ENCODE measurements at places on chromosomes 1 and 21.

DNA sequence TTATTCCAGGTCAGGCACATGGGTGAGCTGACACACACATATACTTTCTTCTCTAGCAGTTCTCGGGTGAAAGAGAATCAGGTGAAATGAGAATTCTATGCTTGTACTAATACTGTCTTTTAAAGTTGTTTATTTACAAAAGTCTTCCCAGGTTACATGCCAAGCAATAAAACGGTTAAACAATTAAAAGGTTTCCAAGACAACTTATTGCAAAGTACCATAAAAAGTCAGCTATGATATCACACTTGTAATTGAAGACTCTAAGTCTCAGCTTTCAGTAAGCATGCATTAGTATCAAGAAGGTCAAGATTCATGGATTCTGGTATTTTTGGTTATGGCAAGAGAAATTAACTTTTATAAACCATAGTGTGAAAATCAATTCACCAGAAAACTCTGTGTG lies 171.4 kb downstream of the PDE4B start:
- DNase-seq = no peak

DNA sequence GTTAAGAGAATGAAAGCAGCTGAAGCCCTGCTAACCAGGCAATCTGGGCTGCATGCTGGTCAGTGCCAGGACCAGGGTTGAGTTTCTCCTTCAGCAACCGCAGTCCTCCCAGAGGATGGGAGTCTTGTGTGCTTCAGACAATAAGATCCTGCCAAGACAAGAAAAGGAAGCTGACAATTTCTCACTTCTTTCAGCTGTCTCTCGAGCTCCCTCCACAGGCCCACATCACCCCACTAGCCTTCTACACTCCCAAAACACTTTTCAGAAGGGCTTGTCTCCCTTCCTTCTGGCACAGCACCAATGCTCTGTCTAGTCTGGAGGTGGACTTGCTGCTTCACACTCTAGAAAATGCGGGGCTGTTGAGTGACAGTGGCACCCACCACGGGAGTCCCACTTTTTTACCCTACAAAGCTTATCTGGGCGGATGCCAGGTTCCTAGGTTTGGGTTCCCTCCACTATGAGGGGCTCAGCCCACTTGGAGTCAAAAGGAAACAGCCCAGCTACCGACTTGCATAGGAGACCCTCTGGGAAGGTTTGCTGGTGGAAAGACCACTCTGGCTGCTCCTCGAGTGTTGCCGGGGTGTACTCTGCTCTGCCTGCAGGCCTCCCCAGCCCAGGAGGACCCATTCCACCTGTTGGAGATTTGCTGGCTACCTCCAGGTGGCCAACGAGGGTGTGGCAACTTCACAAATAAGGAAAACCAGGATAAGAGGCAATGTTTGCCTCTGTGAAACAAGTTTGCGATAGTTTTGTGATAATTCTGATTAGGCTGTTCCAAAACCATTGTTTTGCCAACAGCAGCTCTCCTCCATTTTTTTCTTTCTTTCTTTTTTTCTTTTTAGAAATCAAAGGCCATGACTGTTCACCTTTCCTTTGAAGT lies 68.9 kb downstream of the TENT5C start:
- DNase-seq = peak; percentile 34

- no peak for DNase-seq
Observed at GRCh38 chr1:82844911-82845827, 1044.4 kb downstream of the ADGRL2 start.

GRCh38 chr21:46000182-46000730 lies 18.7 kb downstream of the COL6A1 start:
- no peak for DNase-seq

GRCh38 chr1:206516728-206516990 lies 9.3 kb downstream of the RASSF5 start:
- no peak for DNase-seq

DNA sequence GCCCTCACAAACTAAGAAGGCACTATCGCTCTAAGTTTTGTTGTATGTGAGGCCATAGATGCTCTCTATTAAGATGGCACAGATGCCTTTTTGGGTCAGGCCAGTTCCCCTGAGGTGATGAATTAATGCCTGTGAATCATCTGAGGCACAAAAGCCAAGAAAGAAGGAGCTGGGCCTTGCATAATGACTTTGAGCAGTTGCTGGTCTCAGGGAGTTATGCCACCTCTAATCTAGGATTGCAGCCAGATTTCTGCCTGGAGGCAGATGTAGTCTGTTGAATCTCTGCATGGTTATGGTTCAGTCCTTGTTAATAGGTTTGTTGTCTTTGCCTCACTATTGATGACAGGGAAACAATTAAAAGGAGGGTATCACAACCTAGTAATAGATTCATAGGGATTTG lies 168.1 kb upstream of the CHRM3 start:
- no peak for DNase-seq

GRCh38 chr1:49229555-49229954 lies 452.9 kb upstream of the BEND5 start:
- no peak for DNase-seq

- DNase-seq = no peak
Observed at GRCh38 chr1:47830641-47831333, 166.4 kb downstream of the TRABD2B start.

DNA sequence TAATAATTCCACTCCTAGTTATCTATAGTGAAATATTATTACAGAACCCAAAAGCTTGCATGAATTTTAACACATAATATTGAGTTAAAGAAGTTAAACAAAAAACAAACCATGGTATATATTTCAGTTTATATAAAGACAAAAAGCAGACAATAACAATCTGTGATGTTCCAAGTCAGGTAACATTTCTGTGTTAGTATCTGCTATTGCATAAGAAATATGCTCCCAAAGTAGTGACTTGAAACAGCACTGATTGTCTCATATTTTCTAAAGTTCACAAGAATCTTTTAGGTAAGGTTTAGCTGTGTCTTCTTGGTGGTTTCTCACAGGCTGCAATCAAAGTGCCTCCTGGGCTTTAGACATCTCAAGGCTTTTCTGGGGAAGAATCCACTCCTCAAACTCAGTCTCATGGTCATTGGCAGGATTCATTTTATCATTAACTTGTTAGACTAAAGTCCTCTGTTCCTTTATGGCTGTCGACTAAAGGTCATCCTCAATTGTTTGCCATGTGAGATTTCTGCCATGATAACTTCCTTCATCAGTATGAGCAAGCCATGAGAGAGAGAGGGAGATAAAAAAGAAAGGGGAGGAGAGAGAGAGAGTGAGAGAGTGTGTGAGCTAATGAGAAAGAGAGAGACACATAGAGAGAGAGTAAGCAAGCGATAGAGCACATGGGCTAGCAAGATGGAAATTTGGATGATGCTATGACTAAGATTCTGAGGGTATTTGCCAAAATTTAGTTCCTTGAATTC lies 19.9 kb downstream of the GBP1 start:
- no peak for DNase-seq

- no peak for DNase-seq
Observed at GRCh38 chr1:961132-961669, 817 bp downstream of the KLHL17 start.

GRCh38 chr1:162398999-162399580 lies 12.8 kb downstream of the SH2D1B start:
- DNase-seq = no peak

- DNase-seq = no peak
Observed at GRCh38 chr21:18989953-18990495, 586.4 kb upstream of the TMPRSS15 start.

- no peak for DNase-seq
Observed at GRCh38 chr1:117127795-117128194, 6.2 kb upstream of the TRIM45 start.

DNA sequence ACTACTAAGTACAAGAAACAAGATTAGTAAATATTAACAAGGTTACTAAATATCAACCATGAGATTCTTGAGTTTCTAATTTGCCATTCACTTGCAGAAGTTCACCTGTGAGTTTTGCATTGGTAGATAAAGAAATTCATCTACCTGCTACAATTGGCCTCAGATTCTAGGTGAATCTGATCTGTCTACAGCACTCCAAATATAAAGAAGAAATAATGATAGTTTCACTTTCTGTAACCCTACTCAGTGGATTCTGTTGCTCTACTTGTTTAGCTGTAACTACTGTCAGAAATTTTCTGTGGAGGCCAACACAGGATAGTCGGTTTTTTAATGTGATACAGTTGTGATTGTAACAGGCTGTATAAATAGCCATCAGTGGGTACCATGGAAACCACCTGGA lies 118.6 kb downstream of the NR5A2 start:
- DNase-seq = no peak

- no peak for DNase-seq
Observed at GRCh38 chr1:195335541-195335940, 1272.7 kb downstream of the KCNT2 start.

- no peak for DNase-seq
Observed at GRCh38 chr21:24197132-24197643, 1410.1 kb downstream of the MRPL39 start.

- DNase-seq = no peak
Observed at GRCh38 chr1:24386241-24386640, 27.3 kb downstream of the STPG1 start.

- DNase-seq = no peak
Observed at GRCh38 chr1:118300808-118301207, 115.8 kb upstream of the SPAG17 start.

- DNase-seq = no peak
Observed at GRCh38 chr1:51543858-51544257, 24.8 kb upstream of the EPS15 start.

DNA sequence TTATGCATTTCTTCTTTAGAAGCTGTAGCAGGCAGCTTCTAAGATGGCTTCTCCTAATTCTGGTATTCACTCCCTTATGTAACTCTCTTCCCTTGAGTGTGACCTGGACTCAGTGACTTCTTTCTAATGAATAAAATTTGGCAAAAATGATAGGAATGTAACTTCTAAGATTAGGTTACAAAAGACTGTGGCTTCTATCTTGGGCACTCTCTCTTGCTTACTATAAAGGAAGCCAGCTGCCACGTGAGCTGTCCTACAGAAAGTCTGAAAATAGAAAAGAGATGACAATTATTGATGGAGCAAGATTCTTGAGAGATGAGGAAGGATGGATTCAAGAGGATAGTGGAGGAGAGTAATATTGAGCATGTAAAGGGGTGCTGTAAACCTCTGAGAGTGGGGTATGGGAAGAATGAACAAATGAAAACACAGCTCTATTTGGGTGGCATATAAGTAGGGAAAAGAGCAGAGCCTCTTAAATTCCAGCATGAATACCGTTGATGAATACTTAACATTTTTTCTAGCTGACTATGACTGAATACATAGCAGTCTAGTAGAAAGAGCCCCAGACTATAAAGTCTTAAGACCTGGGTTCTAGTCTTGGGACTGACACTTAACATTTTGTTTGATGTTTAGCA lies 5.5 kb downstream of the TSEN15 start:
- DNase-seq = no peak

GRCh38 chr1:206593351-206593925 lies 18.8 kb downstream of the EIF2D start:
- no peak for DNase-seq

DNA sequence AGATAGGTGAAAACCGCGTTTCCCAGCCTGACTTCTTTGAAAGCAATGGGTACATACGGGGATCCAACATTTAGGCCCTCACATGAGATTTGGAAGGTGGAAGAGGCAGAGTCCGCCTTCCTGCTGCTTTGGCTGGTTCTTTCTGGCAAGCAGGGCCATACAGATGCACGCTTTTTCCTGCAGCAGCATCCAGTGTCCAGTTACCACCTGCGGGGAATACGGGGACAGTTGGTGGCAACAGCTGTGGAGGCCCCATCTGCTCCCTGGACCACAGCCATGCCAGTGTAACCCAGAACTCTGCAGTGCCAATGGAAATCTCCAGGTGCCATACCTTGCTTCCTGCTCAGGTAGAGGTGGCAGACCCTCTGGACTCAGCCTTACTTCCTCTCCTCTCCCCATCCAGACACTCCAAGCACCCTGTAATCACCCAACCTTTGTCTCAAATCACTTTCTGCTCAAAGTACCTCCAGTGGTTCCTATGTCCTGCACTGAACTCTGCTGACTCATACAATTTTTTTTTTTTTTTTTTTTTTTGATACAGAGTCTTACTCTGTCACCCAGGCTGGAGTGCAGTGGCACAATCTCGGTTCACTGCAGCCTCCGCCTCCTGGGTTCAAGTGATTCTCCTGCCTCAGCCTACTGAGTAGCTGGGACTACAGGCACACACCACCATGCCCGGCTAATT lies 68.3 kb downstream of the SLC16A1 start:
- no peak for DNase-seq

- DNase-seq = no peak
Observed at GRCh38 chr1:43804569-43804968, 97.2 kb downstream of the ST3GAL3 start.

DNA sequence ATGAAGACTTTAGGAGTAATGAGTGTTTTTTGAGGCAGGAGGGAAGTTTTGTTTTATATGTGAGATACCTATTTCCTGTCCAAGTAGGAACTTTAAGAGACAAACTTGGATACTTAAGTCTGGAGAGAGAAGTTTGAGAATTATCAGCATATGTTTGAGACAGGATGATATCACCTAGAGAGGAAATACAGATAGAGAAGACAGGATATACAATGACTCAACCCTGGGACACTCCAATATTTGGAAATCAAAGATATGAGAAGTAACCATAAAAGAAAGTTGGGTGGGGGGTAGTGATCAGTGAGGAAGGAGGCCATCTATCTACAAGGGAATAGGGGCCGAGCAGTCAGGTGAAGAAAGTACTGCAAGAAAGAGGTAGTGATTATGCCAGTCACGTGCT lies 6.5 kb downstream of the LCE7A start:
- DNase-seq = no peak

DNA sequence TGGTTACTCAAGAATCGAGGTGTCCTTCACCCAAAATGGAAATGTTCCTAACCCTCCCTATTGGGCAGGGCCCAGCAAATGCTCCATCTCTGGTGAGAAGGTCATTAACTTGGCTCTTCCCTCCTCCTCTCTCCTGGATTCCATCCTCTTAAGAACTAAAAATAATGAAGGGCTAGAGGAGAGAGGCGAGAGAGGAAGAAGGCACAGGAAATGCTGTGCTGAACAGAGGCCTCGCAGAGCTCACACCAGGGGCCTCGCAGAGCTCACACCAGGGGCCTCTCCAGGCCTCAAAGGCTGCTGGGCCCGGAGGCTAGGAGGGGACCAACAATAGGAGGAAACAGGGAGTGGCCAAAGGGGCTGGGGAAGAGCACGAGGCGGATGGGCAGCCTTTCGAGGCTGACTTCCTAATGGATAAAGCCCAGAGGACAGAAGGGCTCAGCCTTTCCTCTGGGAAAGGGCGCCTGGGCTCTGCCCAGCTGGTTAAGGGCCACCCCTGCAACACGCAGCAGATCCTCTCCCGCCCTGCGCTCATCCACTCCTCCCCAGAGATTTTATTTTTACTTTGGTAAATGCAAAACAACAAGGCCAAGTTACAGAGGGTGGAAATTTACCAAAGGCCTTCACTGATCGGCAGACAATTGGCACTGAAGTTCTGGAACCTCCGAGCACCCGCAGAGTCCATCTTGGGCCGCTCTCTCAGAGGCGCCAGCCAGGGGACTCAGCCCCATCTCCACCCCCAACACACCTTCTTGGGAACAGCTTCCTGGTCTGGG lies 78.5 kb downstream of the ITPKB start:
- no peak for DNase-seq

- no peak for DNase-seq
Observed at GRCh38 chr1:62723883-62724282, 35.7 kb upstream of the DOCK7 start.

DNA sequence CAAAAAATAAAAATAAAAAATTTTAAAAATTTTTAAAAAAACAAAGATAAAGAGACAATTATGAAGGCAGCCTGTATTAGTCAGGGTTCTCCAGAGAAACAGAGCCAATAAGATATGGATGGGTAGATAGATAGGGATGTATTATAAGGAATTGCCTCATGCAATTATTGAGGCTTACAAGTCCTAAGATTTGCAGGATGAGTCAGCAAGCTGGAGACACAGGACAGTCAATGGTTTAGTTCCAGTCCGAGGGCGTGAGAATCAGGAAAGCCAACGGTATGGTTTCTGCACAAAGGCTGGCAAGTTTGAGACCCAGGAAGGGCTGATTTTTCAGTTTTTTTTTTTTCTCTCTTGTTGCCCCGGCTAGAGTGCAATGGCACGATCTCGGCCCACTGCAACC lies 24.1 kb upstream of the EIF4G3 start:
- DNase-seq = no peak
